ENCODE measurements at places on chromosomes 16 and 17.

DNA sequence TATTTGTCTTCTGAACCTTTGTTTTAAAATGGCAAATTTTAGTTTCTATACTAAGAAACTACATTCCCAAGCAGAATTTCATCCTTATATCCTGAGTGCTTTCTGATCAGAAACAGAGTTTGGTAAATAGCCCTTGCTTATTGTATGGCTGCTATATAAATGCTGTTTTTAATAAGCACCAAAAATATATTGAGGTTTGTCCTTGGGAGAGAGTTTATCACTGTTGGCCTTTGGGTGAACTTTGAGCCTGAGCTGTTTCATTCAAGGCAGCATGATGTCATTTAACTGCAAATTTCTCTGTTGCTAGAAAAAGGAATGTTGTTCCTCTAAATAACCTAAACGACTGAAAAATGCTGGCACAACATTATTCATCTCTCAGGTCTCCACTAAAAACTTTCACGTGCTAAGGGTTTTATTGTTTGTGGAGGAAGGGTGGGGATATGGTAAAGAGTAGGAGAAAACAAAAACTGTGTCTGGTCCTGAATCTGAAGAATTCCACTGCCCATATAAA, 334.3 kb upstream of the TBX2 start:
- no peak for DNase-seq

GRCh38 chr16:72815348-72816318, 232.3 kb downstream of the ZFHX3 start:
- DNase-seq = no peak

- DNase-seq = peak; percentile 59
Observed at GRCh38 chr17:36550491-36551417, 6.0 kb downstream of the GGNBP2 start.

DNA sequence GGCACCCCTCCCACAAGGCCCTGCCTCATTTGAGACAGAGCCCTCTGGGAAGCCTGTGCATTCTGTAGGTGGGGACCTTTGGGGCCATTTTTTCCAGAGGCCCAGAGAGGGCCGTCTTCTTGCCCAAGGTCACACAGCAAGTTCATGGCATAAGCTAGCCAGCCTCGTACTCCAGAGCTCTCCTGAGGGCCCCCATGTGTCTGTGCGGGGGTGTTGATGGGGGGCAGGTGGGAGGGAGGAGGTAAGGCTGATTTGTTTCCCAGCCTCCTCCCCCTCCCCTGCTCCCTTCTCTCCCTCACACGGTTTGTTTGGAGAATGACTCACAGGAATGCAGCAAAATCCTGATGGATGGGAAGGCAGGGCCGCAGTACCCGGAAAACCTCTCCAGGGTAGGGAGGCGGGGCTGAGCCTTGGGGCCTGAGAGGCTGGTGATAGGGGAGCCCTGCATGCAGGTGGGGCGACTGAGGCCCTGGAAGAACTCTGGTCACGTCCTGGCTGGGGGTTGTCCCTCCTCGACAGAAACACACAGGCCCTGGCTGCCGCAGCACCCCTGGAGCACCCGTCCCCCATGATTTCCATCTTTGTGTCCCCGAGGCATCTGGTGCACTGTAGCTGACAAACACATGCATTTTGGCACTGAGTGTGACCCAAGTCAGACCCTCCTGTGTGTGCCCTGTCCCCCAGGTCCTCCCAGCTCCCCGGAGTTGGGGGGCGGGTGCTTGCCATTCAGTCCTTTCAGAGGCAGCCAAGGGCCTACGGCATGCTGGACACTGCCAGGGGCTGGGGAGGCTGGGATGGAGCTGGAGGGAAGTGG, 29.7 kb downstream of the RAI1 start:
- no peak for DNase-seq

GRCh38 chr16:73011926-73012325, 36.0 kb downstream of the ZFHX3 start:
- DNase-seq = no peak

Data from hematopoietic multipotent progenitor cell treated with erythropoietin and hydrocortisone succinate and interleukin-3 and kit ligand, for 4 days (in vitro differentiated cells).